ENCODE measurements at places on chromosomes 5 and 9. TPM values are rescaled to one million over a fixed set of nuclear protein-coding genes. Genes with fewer than 3 reads are reported as not detected.

DNA sequence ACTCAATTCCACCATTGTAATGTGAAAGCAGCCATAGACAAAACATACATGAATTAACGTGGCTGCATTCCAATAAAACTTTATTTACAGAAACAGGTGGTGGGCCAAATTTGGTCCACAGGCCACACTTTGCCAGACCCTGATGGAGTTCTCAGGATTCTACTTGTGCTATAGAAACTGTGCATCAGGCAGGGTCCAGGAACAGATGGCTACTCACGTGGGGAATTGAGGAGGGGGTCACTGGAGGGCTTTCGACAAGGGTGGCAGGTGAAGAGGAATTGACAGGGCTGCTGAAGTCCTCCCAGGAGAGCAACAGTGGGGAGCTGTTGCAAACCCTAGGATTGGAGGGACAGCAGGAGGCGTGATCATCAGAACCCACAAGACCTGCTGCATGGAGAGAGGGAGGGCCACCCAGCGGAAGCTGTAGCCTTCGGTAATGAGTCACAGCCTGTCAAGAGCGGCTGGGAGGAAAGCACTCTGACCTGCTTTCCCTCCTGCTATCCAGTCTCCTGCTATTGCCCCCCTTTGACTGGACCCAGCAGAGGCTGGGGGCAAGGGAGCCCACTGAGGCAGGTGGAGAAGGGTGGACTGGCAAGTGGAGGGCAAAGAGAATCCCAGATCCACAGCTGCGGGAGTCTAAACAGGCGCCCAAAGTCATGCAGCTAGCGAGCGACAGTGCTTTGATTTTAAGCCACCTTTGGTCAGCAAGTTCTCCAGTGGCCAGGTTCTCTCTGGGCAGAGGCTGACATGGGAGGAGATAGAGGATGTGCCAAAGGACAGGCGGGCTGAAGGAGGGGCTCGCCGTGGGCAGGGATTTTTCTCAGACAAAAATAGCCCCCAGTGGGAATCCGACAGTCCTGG is 138.3 kb upstream of the SMIM23 start:
- no peaks in the 10 kb centered on the region for H3K36me3 ChIP-seq
- DNase-seq, result no peak
- no peaks in the 10 kb centered on the region for H3K4me1 ChIP-seq
- H3K27me3 ChIP-seq, result no peaks in the 10 kb centered on the region
- no peak overlapping the region for H3K4me3 ChIP-seq
- H3K27ac ChIP-seq, result no peak overlapping the region

DNA sequence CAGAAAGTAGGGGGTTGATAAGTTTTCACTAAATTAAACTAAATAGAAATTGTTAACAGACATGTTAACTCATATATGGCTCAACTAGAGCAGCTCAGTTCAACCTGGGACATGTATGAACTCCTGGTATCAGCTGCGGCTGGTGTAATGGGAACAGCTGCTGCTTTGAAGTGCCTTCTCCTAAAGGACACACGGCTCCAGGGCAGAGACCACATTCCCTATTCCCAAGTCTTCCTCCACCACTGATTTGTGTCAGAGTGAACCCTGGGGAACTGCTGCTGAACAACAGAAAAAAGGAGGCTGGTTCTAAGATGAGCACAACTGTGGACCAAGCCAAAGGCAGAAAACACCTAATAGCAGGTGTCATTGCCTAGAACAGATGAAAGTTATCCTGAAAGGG is 71.1 kb downstream of the MAPKAP1 start:
- H3K4me3 ChIP-seq, result no peak overlapping the region
- no peaks in the 10 kb centered on the region for H3K27me3 ChIP-seq
- no peak for DNase-seq
- no peak overlapping the region for H3K27ac ChIP-seq

- DNase-seq, result no peak
- H3K27ac ChIP-seq, result peak overlapping the region; percentile 93
- peaks cover 21% of the 10 kb centered on the region for H3K36me3 ChIP-seq
- peaks cover 37% of the 10 kb centered on the region for H3K4me1 ChIP-seq
- peak overlapping the region; percentile 80 for H3K4me3 ChIP-seq
- H3K27me3 ChIP-seq, result no peaks in the 10 kb centered on the region
Measured at GRCh38 chr9:129138476-129139232, 27.4 kb downstream of the PTPA start.

GRCh38 chr9:128712451-128713410 is 10.4 kb downstream of the PKN3 start:
- no peak overlapping the region for H3K27ac ChIP-seq
- no peak for DNase-seq
- H3K36me3 ChIP-seq, result no peaks in the 10 kb centered on the region
- no peaks in the 10 kb centered on the region for H3K4me1 ChIP-seq
- no peak overlapping the region for H3K4me3 ChIP-seq

- peaks cover 2% of the 10 kb centered on the region for H3K27me3 ChIP-seq
- no peak overlapping the region for H3K4me3 ChIP-seq
- no peaks in the 10 kb centered on the region for H3K36me3 ChIP-seq
- DNase-seq, result no peak
- H3K4me1 ChIP-seq, result no peaks in the 10 kb centered on the region
Measured at GRCh38 chr5:100643473-100643872, 108.3 kb downstream of the FAM174A start.

- H3K27me3 ChIP-seq, result no peaks in the 10 kb centered on the region
- H3K27ac ChIP-seq, result no peak overlapping the region
- peaks cover 41% of the 10 kb centered on the region for H3K4me1 ChIP-seq
- no peak overlapping the region for H3K4me3 ChIP-seq
- no peaks in the 10 kb centered on the region for H3K36me3 ChIP-seq
Measured at GRCh38 chr5:40428126-40428525, 251.6 kb upstream of the PTGER4 start.

DNA sequence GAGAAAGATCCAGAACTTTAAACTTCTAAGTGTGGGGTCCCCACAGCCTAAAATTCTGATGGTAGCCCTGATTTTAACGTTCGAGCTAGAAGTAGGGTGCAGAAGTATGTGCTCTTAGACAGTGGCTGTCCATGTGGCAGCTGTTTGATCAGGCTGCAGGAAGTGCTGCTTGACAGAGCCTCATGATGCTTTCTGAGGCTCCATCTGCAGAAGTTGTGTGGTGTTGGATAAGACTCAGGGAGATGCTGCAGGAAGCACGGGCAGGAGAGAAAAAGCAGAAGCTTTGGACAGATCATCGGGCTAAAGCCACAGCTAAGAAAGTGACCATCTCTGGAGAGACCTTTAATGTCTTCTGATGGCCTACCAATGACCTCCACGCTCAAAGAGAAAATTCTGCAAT is 8.1 kb downstream of the MTMR12 start:
- H3K4me3 ChIP-seq, result no peak overlapping the region
- no peaks in the 10 kb centered on the region for H3K27me3 ChIP-seq
- H3K4me1 ChIP-seq, result peaks cover 60% of the 10 kb centered on the region
- peaks cover 11% of the 10 kb centered on the region for H3K36me3 ChIP-seq
- H3K27ac ChIP-seq, result peak overlapping the region; percentile 0
- DNase-seq, result no peak

GRCh38 chr9:89008744-89009545 is 17.7 kb downstream of the S1PR3 start:
- DNase-seq, result no peak
- no peaks in the 10 kb centered on the region for H3K27me3 ChIP-seq
- no peaks in the 10 kb centered on the region for H3K36me3 ChIP-seq
- no peak overlapping the region for H3K4me3 ChIP-seq
- no peak overlapping the region for H3K27ac ChIP-seq

- H3K27ac ChIP-seq, result peak overlapping the region; percentile 99
- DNase-seq, result no peak
- H3K27me3 ChIP-seq, result no peaks in the 10 kb centered on the region
- peaks cover 54% of the 10 kb centered on the region for H3K36me3 ChIP-seq
- H3K4me3 ChIP-seq, result peak overlapping the region; percentile 88
Measured at GRCh38 chr5:180807046-180807445, 4.4 kb upstream of the MGAT1 start.

GRCh38 chr5:9062873-9063272 is 483.0 kb downstream of the SEMA5A start:
- H3K4me1 ChIP-seq, result no peaks in the 10 kb centered on the region
- no peak overlapping the region for H3K4me3 ChIP-seq
- no peak overlapping the region for H3K27ac ChIP-seq
- DNase-seq, result no peak
- H3K27me3 ChIP-seq, result no peaks in the 10 kb centered on the region

DNA sequence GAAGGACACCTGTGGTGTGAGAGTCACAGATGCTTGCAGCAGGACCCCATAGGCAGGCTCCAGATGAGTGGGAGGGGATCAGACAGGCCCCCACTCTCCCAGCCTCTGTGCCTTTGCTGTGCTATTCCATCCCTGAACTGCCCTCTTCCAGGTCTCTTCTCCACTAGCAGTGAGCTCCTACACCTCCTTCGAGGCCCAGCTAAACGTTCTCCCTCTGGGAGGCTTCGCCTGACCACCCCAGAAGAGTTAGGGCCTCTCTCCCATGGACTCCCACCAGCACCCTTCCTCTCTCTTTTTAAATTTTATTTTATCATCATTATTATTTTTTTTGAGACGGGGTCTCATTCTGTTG is 35.9 kb upstream of the STRBP start:
- no peak for DNase-seq
- peaks cover 1% of the 10 kb centered on the region for H3K27me3 ChIP-seq
- no peak overlapping the region for H3K4me3 ChIP-seq
- H3K36me3 ChIP-seq, result no peaks in the 10 kb centered on the region
- H3K27ac ChIP-seq, result peak overlapping the region; percentile 64

GRCh38 chr5:37833990-37834389 is 5.9 kb downstream of the GDNF start:
- H3K27me3 ChIP-seq, result peaks cover 72% of the 10 kb centered on the region
- no peak for DNase-seq
- H3K4me1 ChIP-seq, result peaks cover 21% of the 10 kb centered on the region
- H3K36me3 ChIP-seq, result no peaks in the 10 kb centered on the region
- no peak overlapping the region for H3K27ac ChIP-seq

DNA sequence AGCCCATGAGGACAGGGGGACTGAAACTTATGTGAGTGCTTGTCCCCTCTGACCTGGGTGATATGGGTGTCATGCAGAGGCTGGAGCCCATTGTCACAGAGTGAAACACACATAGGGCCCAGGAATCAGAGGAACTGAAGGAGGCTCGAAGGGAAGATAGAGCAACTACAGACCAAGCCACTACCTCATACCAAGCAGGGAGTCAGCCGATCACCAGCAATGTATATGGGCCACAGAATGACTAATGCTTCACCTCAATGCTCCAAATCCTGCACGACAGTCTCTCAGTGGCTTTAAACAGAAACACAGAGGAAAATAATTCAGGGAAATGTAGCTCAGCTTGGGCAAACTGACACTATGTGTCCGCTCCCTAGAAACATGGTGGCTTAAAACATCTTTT is 8.9 kb upstream of the FBXW11 start:
- no peaks in the 10 kb centered on the region for H3K27me3 ChIP-seq
- DNase-seq, result no peak
- no peak overlapping the region for H3K4me3 ChIP-seq
- no peak overlapping the region for H3K27ac ChIP-seq

GRCh38 chr5:77186652-77187370 is 23.7 kb upstream of the PDE8B start:
- no peaks in the 10 kb centered on the region for H3K4me1 ChIP-seq
- DNase-seq, result no peak
- no peak overlapping the region for H3K4me3 ChIP-seq
- no peak overlapping the region for H3K27ac ChIP-seq

- peaks cover 56% of the 10 kb centered on the region for H3K36me3 ChIP-seq
- H3K4me3 ChIP-seq, result no peak overlapping the region
- peaks cover 30% of the 10 kb centered on the region for H3K4me1 ChIP-seq
- peak; percentile 50 for DNase-seq
- H3K27ac ChIP-seq, result peak overlapping the region; percentile 91
- no peaks in the 10 kb centered on the region for H3K27me3 ChIP-seq
Measured at GRCh38 chr9:93082841-93083411, 13.1 kb upstream of the CARD19 start.

DNA sequence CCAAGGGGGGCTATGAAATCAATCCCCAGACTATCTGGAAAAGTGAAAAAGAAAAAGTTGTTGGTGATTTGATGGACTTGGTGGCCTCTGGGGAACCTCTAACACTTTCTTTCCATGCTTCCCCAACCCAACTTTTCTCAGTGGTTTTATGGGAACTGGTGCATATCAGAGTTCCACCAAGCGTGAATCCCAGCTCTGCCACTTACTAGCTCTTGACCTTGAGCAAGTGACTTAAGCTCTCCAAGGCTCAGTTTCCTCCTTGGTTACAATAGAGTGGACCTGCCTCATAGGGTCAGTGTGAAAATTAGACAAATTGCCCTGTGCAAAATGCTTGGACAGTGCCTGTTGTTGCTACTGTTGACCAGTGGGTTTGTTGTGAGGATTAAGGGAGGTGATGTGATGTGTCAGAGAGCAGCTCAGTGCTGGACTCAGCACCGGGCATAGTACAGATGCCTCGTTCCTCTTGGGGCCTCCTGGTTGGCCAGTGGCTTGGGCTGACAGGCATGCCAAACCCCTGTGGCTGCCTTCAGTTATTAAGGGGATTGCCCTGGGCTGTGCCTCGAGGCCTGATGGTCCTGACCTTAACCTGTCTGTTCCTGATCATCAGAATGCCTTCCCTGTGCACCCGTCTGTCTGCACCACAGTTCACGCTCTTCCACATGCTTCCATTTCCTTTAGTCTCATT is 49.3 kb downstream of the COL15A1 start:
- H3K27ac ChIP-seq, result no peak overlapping the region
- peaks cover 1% of the 10 kb centered on the region for H3K27me3 ChIP-seq
- DNase-seq, result no peak
- no peaks in the 10 kb centered on the region for H3K36me3 ChIP-seq

- peaks cover 9% of the 10 kb centered on the region for H3K4me1 ChIP-seq
- peak overlapping the region; percentile 93 for H3K27ac ChIP-seq
- H3K4me3 ChIP-seq, result peak overlapping the region; percentile 92
- peak; percentile 66 for DNase-seq
Measured at GRCh38 chr9:136848393-136849037, 694 bp upstream of the PHPT1 start.

CDX1 gene
- not detected for total RNA-seq

SPINK6 gene
- total RNA-seq, result not detected

MLANA gene
- total RNA-seq, result not detected

WDR38 gene
- total RNA-seq, result not detected

HSDL2 gene
- 24.5 TPM for total RNA-seq

NEK6 gene
- total RNA-seq, result 21.8 TPM

Measured in activated CD8-positive, alpha-beta T cell treated with anti-CD3 and anti-CD28 coated beads for 36 hours (primary cell).